ENCODE measurements at places on chromosomes 12 and 14. TPM values are rescaled to one million over a fixed set of nuclear protein-coding genes. Genes with fewer than 3 reads are reported as not detected.

Gene ZFYVE1
- 11.8 TPM for total RNA-seq

Gene SERPINA5
- total RNA-seq: not detected

Gene RHOJ
- 4.5 TPM for total RNA-seq

Gene SERPINA6
- not detected for total RNA-seq

Gene SLCO1C1
- 16.7 TPM for total RNA-seq

Gene ALDH1L2
- total RNA-seq: 4.9 TPM

Gene RDH5
- total RNA-seq: 4.5 TPM

Gene PELI2
- total RNA-seq: 36.7 TPM

Gene CCDC175
- 2.0 TPM for total RNA-seq

Gene REP15
- total RNA-seq: 0.82 TPM

Gene HAL
- total RNA-seq: not detected

Gene WNT5B
- total RNA-seq: 22.0 TPM

Gene PTCSC3
- not detected for total RNA-seq

Gene CPNE6
- 35.5 TPM for total RNA-seq

Gene ENDOU
- not detected for total RNA-seq

Gene TPPP2
- not detected for total RNA-seq

Gene CARMIL3
- total RNA-seq: 18.8 TPM

Gene E2F7
- total RNA-seq: 1.2 TPM

All from frontal cortex (tissue), 4 donors.